GM10248 (cell line): ENCODE measurements at places on chromosomes 11 and 22.

- no peak for DNase-seq
Measured at GRCh38 chr11:103924166-103925013, 112.0 kb upstream of the DDI1 start.

GRCh38 chr11:46554213-46555147, 39.3 kb downstream of the AMBRA1 start:
- no peak for DNase-seq

- DNase-seq = no peak
Measured at GRCh38 chr11:69984457-69985261, 93.5 kb upstream of the ANO1 start.

DNA sequence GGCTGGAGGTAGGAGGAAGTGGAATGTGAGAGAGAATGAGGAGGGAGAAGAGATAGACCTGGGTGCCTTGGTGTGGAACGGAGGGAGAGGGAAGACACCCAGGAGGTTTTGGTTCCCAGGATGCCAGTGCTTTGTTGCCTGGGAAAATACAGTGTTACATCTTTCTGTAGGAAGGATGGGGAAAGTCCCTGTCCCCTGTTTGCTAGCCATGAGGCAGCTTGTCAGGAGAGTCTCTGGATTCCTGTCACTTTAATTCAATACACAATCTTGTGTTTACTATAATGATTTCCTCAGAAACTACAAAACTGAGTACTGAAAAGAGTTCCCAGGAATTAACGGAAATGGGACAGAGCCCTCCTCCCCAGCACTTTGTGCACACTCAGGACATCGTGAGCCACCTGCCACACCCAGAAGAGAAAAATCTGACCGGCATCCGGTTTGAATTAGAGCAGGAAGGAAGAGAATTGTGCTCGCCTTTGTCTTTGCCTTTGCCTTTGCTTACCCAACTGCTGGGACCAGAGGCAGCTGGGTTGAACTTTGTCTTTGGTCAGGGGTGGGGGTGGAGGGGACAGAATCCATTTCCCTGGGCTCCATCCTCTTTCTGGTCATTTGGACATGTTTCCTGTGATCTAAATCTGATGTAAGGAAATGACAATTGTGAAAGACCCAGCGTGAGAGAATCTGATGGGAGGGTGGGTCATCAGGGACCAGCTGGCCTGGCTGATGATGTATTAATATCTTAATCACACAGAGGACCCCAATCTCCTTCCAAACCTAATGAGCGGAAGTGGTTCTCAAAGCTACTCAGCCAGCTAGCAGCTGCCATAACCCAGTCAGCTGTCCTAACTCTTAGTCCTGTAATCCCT, 1.3 kb upstream of the LIMK2 start:
- DNase-seq = no peak

DNA sequence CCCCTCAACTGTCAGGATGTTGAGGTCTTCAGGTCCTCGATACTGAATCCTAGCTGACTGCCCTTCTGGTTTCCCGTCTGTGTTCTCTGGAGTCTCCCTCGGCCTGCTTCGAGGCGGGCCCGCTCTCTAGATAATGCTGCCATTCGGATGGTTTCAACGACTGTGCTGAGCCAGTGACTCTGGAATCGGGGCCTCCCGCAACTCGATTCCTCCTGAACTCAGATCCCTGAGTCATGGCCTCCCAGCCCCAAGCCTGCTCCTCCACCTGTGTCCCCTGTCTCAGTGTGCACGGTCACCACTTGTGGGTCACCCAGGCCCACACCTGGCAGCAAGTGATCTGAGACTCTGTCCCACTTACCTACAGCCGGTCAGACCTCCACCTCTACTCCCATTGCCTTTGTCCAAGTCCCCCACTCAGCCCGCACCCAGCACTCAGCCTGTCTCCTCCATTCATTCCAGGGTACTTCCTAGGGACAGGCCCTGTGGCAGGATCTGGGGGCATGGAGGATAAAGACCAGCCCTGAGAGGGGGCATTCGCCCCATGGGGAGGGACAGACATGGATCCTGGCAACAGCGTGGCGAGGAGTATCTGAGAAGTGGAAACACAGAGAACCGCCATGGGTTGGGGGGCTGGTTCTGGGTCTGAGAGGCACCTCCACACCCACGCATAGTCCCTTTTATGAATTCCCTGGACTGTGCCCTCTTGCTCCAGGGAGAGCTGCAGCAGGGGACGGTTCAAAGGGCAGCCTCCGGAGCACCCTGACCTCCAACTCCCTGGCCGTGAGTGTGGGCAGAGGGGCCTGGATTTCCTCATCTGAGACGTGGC, 14.3 kb downstream of the MPST start:
- no peak for DNase-seq

DNA sequence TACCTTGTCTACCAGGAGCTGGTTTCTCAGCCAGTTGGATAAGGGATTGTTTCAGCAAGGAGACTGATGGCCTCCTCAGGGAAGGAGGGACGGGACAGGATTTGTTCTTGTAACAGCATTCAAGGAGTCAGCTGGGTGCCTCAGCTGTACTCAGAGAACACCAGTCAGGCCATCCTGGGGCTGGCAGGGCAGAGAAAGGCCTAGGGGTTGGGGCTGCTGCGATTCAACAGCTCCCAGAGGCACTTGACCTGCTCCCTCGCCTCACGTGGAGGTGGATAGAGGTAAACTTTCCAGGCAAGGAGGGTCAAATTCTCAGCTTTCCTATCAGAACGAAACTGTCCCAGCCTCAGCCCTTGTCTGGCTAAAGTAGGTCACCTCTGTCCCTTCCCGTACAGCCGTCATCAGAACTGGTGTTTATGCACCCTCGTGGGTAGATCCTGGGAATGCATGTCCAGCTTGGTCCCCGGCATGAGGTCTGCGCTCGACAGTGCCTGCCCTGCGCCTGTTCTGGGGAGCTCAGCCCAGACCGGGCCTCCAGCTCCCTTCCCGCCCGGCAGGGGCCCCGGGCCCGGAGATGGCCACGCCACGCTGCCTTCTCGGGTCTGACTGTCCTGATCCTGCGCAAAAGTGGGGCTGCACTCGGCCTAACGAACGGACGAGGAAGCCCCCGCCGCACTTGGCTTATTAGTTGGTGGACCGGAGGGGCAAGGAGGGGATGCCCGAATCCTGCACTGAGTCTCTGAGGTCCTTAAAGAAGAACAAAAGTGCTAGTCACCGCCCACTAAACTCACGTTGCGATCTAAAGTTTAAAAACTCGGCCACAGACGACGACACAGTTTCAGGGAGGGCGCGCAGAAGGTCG, 762 bp upstream of the CCDC134 start:
- DNase-seq = peak; percentile 66

- no peak for DNase-seq
Measured at GRCh38 chr22:30104501-30105156, 24.4 kb downstream of the HORMAD2 start.

DNA sequence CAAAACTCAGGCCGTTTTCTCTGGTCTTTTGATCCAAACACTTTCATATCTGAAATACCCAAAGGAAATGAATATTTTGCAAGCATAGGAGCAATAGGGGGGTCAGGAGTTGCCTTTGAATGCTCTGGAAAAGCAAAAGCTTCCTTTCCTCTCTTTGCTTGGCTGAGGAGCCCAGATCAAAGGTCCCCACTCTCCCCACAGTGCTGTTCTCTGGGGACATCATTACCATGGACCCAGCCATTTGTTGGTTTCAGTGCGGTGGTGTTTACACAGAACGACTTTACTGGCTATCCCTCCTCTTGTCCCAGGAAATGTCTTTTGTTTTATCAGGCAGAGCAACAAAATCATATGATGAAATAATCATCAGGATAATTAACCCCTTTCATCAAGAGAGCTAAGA, 1089.1 kb downstream of the TBC1D22A start:
- DNase-seq = no peak

- DNase-seq = no peak
Measured at GRCh38 chr22:36772451-36772850, 3.5 kb downstream of the IFT27 start.

- no peak for DNase-seq
Measured at GRCh38 chr22:36166086-36166485, 5.5 kb upstream of the APOL3 start.

DNA sequence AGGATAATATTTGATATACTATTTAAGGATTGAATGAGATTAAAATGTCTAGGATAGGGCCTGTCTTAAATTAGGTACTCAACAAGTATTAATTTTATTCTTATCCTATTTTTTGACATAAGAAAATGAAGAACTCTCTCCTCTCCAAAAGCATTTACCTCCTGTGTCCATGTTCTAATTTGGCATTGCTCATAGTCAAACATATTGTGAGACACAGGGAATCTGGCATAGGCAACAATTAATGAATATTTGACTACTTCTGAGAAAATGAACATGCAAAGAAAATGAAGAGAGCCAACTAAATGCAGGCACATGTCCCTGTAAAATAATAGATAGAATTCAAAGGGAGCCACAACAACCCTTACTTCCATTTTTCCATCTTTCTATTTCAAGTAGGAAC, 198.5 kb upstream of the C11orf87 start:
- DNase-seq = no peak

DNA sequence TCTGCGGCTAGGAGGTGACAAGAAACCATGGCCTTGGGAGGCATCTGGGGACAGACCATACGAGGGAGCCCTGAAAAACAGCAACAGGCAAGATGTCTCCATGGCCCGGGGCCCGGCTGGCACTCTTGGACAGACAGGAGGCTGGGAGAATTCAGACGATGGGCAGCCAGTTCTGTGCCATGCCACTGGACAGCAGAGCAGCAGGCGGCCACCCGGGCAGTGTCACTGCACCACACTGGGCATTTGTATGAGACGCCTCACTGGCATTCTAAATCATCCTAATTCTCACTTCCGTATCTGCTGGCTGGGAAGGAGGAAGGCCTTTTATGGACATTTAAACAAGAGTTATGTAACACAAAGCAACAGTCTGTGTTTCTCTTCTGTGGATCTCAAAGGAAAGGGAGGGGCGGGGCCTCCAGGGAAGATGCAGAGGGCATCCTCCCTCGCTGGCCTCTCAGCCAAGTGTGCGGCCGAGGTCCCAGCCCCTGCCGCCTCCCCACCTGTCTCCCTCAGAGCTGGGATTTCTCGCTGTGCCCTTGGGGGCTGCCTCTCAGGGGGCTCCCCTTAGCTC, 350.3 kb downstream of the SHANK2 start:
- DNase-seq = no peak

DNA sequence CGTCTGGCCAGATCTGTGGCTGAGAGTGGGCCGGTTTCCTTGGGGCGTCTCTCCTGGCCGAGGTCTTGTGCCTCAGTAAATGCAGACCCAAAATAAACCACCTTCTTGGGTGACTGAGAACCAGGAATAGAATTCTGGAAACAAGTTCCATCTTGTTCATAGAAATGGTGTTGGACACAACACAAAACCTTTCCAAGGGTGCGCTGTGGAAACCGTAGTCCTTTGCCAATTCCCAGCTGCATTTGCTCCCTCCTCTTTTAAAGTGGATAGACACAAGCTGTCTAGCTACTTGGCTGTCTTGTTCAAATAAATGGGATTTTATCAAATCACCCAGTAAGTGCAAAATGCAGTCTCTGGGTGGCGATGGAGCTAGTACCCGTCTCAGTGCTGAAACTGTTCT, 300.2 kb downstream of the SHANK2 start:
- no peak for DNase-seq

DNA sequence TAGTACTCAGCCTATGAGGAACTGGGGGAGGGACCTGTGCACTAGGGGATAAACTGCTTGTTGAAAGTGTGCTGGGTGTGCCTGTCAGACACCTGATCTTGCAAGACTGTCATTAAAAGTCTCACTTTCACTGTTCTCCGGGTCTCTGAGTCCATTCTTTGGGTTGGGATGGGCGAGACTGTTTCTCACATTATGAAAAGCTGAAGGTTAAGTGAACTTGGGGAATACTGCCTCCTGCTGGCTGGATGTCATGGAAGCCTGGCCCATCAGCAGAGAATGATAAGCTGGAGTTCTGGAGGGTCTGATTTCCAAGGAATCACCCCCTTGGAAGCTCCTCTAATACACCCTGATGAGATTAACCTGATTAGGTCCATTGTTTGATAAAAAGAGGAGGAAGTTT, 9.0 kb upstream of the VPREB1 start:
- peak; percentile 70 for DNase-seq

DNA sequence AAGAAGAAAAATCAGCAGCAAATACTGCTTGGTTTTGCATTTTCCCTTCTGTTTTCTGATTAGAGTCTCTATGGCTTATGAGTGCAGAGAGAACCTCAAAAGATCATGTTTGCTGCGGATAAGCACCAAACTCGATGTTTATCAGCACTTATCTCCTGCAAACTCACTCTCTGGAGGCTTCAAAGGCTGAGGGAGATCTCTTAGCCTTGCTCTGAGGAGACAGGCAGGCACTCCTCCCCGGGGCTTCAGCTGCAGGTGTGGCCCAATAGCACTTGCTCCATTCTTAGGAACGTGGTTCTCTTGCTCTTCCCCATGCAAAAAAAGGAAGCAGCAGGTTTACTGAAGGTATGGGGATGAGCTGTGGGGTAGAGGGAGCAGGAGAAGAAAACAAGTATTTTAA, 45.1 kb downstream of the FLI1 start:
- DNase-seq = no peak

GRCh38 chr22:45207533-45207932, 33.2 kb downstream of the KIAA0930 start:
- no peak for DNase-seq

- no peak for DNase-seq
Measured at GRCh38 chr11:58926251-58926650, 13.0 kb upstream of the GLYATL1 start.

- no peak for DNase-seq
Measured at GRCh38 chr11:94558468-94558867, 8.7 kb upstream of the PIWIL4 start.

DNA sequence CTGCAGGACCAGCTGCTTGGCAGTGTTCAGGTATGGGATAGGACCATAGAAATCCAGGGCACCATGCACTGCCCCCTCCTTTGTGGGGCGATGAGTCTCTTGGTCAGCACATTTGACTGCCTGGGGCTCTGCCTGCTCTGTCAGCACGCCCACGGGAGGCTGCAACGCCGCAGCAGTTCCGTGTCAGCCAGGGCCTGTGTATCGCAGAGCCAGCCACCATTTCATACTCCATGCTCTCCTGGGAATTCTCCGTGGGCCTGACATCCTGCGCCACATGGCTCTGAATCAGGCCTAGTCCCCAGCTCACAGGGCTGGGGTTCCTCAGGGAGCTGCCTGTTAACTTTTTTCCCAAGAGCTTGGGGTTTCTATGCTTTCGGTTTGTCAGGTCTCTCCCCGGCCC, 16.9 kb upstream of the RELT start:
- no peak for DNase-seq

DNA sequence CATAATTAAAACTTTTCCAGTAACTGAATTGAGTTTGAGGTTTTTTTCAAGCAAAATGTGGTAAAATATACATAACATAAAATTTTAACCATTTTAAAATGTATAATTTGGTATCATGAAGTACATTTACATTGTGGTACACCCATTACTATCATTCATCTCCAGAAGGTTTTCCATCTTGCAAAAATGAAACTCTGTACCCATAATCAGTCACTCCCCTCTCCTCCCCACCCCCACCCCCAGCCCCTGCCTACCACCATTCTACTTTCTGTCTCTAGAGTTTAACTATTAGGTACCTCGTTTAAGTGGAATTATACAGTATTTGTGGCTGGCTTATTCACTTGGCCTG, 63.7 kb downstream of the MICAL2 start:
- DNase-seq = no peak

GRCh38 chr22:23533328-23533762, 46.7 kb downstream of the IGLL1 start:
- DNase-seq = no peak
